ENCODE measurements at places on chromosomes 7 and 10. TPM values are rescaled to one million over a fixed set of nuclear protein-coding genes. Genes with fewer than 3 reads are reported as not detected.

- no peak for DNase-seq
Measured at GRCh38 chr10:124044143-124044862, 49.1 kb downstream of the CHST15 start.

Gene AEBP1
- 28.4 TPM for total RNA-seq

DNA sequence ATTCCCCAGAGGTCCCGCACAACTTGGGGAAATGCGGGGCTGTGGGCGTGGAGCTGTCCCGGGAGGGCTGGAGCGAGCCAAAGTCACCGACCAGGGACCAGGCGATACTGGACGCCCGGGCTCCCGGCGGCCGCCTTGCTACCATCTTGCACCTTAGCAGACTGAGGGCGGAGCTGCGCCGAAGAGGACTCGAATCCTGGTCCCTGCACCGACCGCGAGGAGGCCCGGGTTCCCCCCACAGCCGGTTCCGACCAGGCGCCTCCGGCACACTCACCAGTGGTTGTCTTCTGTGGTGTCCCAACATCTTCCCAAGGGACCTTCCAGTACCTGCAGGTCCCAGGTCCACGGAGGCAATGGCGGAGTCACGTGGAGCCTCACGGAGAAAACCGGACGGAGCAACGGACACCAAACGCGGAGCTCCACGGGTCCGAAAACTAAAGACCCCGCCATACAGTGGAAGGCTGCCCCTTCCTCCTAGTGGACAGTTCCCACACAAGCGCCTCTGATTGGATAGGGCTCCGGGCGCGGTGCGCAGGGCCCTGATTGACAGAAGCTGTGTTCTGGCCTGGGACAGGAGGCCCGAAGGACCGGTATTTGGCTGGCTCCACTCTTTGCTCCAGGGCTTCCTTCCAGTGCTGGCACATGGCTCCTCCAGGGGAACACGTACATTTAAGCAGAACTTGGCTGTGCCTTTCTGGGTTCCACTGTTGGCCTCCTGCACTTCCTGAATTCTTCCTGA lies 124.6 kb upstream of the ZNF479 start:
- DNase-seq = no peak

GRCh38 chr7:29806208-29806994 lies at the start of gene WIPF3:
TSS of gene WIPF3 (plus strand) at chr7:29806508. CDS start at chr7:29834725, 28,217 bp downstream.
- no peak for DNase-seq

- DNase-seq = no peak
Measured at GRCh38 chr7:50394315-50394714, 55.8 kb downstream of the FIGNL1 start.

DNA sequence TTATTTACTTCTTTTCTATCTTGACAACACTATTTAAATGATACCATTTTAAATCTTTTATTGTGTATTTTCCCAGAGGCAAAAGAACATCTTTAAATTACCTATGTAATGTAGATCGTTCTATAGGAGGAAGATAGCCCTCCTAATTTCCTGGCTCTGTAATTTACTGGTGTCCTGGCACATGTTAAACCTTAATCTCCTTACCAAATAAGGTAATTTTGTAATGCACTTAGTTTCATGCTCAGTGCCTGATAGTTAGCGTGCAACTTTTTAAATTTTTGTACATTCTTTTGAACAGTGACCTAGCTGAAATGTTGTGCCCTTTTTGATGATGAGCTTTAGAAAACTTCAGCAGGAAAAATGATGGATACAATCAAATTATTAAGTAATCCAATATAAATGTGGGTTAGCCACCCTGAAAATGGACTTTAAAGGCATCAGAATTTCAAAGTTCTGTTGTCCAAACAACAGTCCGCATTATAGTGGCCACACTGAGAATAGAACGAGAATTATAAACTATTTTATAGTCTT lies 81.4 kb downstream of the ABCB5 start:
- DNase-seq = no peak

DNA sequence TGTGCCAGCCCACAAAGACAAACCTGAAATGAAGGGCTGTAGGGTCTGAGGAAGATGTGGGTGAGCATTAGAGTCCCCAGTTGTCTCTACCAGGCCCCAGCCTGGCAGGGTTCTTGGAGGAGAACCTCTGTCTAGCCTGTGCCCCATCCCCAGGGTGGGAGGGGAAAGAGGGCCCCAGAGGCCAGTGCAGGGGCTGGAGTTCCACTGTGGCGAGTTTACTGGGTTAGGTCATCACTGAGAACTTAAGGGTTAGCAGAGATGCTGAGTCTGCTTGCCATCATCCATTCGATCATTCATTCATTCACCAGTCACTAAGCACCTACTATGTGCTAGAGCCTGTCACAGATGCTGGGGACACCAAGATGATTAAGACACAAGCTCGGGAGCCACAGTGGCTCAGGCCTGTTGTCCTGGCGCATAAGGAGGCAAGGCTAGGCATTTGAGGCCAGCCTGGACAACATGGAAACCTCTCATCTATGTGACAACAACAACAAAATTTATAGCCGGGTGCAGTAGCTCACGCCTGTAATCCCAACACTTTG lies 2.6 kb downstream of the ANKRD2 start:
- no peak for DNase-seq

- DNase-seq = no peak
Measured at GRCh38 chr10:31262672-31263071, 56.3 kb upstream of the ZEB1 start.

DNA sequence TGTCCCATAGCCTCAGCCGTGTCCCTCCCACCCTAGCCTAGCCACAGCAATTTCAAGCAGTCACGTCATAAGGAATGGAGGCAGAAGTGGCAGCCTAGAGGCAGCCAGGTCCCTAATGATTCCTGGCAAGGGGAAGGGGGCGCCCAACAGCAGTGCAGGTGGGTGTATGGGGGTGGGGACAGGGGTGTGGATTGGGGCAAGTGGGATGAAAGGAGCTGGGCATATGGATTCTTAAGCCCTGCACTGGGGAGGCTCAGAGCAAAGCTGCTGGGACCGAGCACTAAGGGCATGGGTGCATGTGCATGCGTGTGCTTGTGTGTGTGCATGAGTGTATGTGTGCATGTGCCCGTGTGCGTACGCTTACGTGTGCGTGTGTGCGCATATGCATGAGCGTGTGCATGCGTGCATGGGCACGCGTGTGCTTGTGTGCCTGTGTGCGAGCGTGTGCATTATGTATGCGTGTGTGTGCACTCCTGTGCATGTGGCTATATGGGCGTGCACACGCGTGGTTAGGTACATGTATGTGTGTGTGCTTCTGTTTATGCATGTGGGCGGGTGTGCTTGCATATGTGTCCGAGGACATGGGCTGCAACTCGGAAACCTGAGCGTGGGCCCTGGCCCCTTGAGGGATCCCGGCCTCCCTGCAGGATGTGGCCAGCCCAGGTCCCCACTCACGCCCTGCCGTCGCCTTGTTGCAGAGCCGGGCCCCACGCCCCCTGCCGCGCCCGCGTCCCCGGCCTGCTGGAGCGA lies 34.1 kb downstream of the SH2B2 start:
- no peak for DNase-seq

DNA sequence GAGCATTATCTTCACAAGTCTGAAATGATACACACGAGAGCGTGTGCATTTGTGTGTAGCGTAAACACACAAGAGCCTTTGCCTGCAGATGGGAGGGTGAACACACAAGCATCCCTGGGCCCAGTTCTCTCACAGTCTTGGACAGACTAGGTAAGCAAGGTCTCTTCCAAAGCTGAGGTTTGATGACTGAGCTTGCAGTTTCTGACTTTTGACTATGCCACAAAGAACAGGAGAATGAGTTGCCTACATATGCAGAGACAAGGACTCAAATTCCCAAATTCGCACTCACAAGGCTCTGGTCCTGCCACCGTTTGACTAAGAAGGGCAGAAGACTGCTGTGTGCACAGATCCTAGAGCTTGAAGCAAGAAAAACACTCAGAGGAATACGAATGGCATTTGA lies 55.8 kb downstream of the FAM53B start:
- no peak for DNase-seq

Measured in T-cell (primary cell).